ENCODE measurements at places on chromosomes 7 and 10. TPM values are rescaled to one million over a fixed set of nuclear protein-coding genes. Genes with fewer than 3 reads are reported as not detected.

The KCP gene
- total RNA-seq, result not detected

GRCh38 chr10:91596825-91597196 is 36.1 kb downstream of the PPP1R3C start:
- H3K4me3 ChIP-seq, result no peak overlapping the region
- DNase-seq, result no peak
- no peaks in the 10 kb centered on the region for H3K36me3 ChIP-seq
- no peak overlapping the region for H3K27ac ChIP-seq

DNA sequence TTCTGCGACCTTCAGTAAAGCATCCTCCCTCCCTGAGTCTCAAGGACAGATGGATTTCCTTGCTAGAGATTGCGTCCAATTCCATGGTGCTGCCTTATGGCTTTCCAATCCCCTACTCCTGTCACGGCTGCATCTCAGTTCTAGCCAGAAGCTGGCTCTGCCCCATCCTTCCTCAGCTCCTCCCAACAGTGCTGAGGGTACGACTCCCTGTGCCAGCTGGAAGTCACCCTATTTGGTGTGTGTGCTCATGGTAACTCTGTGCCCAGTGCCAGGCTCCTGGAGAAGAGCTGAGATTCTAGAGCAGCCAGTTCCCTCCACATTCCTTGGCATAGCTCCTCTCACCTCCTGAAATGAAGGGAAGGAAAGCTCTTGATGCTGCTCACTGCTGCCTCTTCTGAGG is 185.0 kb upstream of the PODXL start:
- H3K4me3 ChIP-seq, result no peak overlapping the region
- DNase-seq, result no peak
- H3K27me3 ChIP-seq, result peaks cover 2% of the 10 kb centered on the region
- no peak overlapping the region for H3K27ac ChIP-seq

- H3K4me1 ChIP-seq, result peaks cover 9% of the 10 kb centered on the region
- no peaks in the 10 kb centered on the region for H3K27me3 ChIP-seq
- H3K27ac ChIP-seq, result no peak overlapping the region
- DNase-seq, result no peak
Measured at GRCh38 chr10:1130226-1130625, 74.0 kb downstream of the WDR37 start.
